ENCODE measurements at places on chromosomes 1 and 21. TPM values are rescaled to one million over a fixed set of nuclear protein-coding genes. Genes with fewer than 3 reads are reported as not detected.
A peak's percentile ranks its signal among the peaks of the same experiment; 100 is the strongest.

VCAM1 gene
- total RNA-seq = 18.4 TPM

OR2L3 gene
- not detected for total RNA-seq

GJA5 gene
- 12.9 TPM for total RNA-seq

FCRL3 gene
- 0.04 TPM for total RNA-seq

PIGR gene
- under 0.01 TPM for total RNA-seq

GRCh38 chr21:44955141-44955797 is 15.4 kb downstream of the SLX9 start:
- peak overlapping the region; percentile 29 for H3K27ac ChIP-seq
- H3K36me3 ChIP-seq = peaks cover 40% of the 10 kb centered on the region
- peak; percentile 72 for DNase-seq
- H3K27me3 ChIP-seq = no peaks in the 10 kb centered on the region
- no peak overlapping the region for H3K4me3 ChIP-seq

DNA sequence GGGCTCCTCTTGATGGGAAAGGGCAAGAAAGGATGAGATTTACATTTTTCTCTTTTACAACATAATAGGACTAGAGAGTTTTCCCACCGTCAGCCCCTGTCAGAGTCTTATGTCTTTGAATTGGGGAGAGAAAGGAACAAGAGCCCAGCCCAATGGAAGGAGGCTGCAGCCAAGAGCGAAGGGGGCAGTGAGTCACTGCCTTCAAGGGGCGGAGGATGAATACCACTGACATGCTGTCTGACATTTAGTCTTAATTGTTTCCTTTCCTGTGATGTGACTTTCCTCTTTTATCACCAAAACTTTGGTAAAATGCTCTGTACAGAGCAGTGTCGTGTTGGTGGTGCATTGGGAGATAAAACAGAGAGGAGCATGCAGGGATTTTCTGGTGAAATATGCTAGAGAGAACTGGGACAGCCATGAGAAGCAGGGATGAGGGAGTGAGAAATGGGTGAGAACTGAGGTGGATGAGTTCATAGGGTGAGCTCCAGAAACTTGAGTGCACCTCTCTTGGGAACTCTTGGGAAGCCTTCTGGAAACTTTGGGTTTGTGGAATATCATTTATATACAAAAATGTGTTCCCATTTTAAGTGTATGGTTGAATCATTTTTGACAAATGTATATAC is 179.9 kb upstream of the FGGY start:
- H3K4me1 ChIP-seq = no peaks in the 10 kb centered on the region
- no peaks in the 10 kb centered on the region for H3K36me3 ChIP-seq
- DNase-seq = no peak
- no peak overlapping the region for H3K27ac ChIP-seq

DNA sequence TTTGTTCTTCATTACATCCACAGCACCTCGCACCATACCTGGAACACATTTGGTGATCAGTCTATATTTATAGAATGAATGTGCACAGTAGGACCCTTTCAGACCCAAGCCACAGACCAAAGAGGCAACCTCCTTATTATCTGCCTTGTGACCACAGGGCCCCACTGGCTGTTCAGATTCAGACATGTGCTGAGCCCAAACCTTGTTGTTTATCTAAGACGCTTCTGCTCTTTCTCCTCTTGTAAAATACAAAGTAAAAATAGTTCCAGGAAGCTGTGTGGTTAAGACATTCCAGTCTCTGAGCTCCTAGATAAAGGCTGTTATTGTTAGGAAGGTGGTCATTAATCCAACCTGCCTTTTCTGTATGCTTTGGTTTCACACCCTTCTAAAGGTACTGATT is 3.6 kb upstream of the SCMH1 start:
- H3K4me3 ChIP-seq = no peak overlapping the region
- H3K27me3 ChIP-seq = no peaks in the 10 kb centered on the region
- H3K27ac ChIP-seq = no peak overlapping the region
- peaks cover 12% of the 10 kb centered on the region for H3K4me1 ChIP-seq
- no peaks in the 10 kb centered on the region for H3K36me3 ChIP-seq

DNA sequence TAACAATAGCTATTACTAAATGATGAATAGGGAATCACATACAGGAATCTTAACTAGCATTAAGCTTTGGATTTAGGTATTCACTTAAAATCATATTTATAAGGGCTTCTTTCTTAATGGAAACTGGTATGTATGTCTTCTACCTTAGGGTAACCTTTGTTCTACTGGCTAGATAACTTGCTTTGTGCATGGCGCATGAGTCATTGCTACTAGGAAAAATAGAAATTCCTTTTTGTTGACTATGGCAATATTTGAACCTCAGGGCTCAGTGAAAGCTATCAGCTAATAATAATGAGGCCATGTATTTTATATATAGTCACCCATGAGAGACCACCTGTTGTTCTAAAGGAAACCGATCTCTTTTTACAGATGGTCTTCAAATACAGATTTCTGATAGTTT is 72.5 kb downstream of the RPS6KC1 start:
- no peak for DNase-seq
- no peak overlapping the region for H3K4me3 ChIP-seq
- no peaks in the 10 kb centered on the region for H3K36me3 ChIP-seq
- H3K27ac ChIP-seq = no peak overlapping the region
- H3K27me3 ChIP-seq = no peaks in the 10 kb centered on the region

GRCh38 chr1:165886983-165887382 is 59.6 kb downstream of the UCK2 start:
- no peak overlapping the region for H3K4me3 ChIP-seq
- H3K4me1 ChIP-seq = peaks cover 9% of the 10 kb centered on the region
- peaks cover 14% of the 10 kb centered on the region for H3K36me3 ChIP-seq
- H3K27ac ChIP-seq = no peak overlapping the region
- DNase-seq = no peak

DNA sequence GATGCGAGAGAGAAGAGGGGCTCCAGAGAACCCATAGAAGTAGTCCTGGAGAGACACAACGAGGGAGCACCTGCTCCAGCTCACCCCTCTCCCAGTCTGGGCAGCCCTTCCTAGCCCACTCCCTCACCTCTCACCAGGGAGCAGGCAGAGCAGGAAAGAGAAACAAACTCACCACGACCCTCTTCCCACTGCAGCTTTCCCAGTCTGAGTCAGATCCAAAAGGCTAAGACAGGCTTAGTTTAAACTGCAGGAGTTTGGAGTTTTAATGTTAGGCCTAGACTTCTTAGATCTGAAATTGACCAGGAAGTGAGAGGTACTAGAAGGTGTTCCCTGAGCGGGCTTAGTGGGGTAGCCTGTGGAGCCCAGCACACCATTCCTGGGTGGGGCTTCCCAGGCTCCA is 29.6 kb downstream of the SLC1A7 start:
- no peak for DNase-seq
- no peaks in the 10 kb centered on the region for H3K27me3 ChIP-seq
- no peaks in the 10 kb centered on the region for H3K36me3 ChIP-seq

Data from muscle of leg (tissue), 16 donors.